GM23338 (cell line): ENCODE measurements at places on chromosomes 6 and 20.

GRCh38 chr6:28802417-28803336 lies 121.1 kb downstream of the TRIM27 start:
- DNase-seq: peak; percentile 68

- no peak for DNase-seq
Measured at GRCh38 chr6:36266913-36267644, 2.8 kb upstream of the PNPLA1 start.

GRCh38 chr6:147691446-147691845 lies 183.0 kb downstream of the SAMD5 start:
- DNase-seq: no peak

DNA sequence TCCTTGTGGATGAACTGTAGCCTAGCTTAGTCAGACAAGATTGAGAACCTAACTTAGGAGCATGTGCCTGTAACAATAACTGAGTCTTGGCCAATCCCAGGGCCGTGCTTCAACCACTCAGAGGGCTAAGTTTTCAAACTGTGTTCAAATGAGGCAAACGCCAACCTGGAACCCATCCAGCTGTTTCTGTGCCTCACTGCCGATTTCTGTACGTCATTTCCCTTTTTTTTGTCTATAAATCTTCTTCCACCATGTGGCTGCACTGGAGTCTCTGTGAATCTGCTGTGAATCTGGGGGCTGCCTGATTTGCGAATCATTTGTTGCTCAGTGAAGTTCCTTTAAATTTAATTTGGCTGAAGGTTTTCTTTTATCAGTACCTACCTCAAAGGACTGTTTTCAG lies 115.0 kb upstream of the CHD6 start:
- DNase-seq: no peak

- DNase-seq: no peak
Measured at GRCh38 chr6:168784426-168784825, 343.4 kb downstream of the SMOC2 start.

- no peak for DNase-seq
Measured at GRCh38 chr6:34926655-34927054, 37.6 kb downstream of the ANKS1A start.

DNA sequence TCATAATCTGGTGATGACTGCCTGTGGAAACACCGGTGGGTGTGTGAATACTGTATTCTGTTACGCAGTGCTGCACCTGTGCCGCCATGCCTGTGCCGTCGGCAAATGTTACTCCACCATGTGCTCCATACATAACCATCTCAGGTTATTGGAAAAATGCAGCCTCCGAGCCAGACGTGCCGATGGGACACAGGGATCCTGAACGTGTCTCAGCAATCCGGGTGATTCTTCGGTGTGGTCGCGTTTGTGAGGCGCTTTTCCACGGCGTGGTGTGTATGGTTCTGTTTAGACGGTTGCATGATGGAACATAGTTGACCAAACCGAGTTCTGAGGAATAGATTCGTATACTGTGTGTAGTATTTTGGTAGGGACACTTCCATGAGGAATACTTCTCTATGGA lies 130.3 kb downstream of the SMOC2 start:
- DNase-seq: no peak
